ENCODE measurements at places on chromosomes 6 and 20.

- no peak for DNase-seq
Measured at GRCh38 chr6:102126488-102126887, 733.0 kb downstream of the GRIK2 start.

- no peak for DNase-seq
Measured at GRCh38 chr6:13013681-13014503, 297.3 kb downstream of the PHACTR1 start.

DNA sequence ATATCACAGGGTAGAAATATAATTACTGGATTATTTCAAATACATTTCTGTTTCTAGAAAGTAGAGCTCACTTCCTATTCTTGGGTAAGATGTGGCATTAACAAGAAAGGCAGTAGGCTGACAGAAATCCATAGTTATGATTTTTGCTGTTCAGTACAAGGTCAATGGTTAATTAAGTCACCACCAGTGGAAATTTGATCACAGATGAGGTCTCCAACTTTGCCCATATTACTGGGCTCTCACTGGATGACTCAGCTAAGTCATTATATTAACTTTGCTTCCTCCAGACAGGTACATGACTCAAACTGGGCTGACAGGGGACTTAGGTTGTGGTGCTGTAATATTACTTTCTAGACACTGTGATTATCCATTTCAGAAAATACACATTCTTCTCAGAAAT, 212.4 kb downstream of the GRIK2 start:
- DNase-seq: no peak

GRCh38 chr6:16334671-16335070, 96.3 kb downstream of the GMPR start:
- DNase-seq: no peak

GRCh38 chr6:150048099-150048498, 20.8 kb downstream of the ULBP3 start:
- no peak for DNase-seq

DNA sequence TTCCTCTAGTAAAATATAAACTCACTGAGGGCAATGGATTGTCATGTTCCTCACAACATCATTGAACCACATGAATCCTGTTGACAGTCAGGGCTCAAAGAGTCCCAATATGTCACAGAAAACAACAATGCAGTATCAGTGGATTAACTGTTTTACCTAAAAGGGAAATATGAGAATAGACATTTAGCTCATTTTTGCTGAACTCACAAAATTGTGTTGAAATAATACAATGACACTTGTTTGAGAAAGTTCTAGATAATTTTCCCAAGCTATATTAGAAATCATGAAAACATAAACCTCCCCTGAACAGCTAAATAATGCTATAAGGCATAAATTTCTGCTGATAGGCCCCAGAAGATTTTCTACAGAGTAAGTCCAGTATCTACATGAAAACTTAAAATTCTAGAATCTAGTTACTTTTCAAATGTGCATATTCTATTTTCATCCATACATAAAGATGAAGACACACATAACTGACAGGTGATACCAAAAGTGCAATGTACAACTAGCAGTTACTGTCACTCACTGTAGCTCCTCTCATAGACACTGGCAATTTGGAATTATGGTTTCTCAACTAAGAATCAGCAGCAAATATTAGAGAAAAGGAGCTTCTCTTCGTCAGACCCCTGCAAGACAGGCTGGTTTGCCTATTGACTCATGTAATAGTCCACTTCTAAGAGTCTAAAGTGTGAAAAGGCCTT, 269.9 kb downstream of the PTPRK start:
- DNase-seq: no peak

- no peak for DNase-seq
Measured at GRCh38 chr6:13009461-13009860, 292.9 kb downstream of the PHACTR1 start.

DNA sequence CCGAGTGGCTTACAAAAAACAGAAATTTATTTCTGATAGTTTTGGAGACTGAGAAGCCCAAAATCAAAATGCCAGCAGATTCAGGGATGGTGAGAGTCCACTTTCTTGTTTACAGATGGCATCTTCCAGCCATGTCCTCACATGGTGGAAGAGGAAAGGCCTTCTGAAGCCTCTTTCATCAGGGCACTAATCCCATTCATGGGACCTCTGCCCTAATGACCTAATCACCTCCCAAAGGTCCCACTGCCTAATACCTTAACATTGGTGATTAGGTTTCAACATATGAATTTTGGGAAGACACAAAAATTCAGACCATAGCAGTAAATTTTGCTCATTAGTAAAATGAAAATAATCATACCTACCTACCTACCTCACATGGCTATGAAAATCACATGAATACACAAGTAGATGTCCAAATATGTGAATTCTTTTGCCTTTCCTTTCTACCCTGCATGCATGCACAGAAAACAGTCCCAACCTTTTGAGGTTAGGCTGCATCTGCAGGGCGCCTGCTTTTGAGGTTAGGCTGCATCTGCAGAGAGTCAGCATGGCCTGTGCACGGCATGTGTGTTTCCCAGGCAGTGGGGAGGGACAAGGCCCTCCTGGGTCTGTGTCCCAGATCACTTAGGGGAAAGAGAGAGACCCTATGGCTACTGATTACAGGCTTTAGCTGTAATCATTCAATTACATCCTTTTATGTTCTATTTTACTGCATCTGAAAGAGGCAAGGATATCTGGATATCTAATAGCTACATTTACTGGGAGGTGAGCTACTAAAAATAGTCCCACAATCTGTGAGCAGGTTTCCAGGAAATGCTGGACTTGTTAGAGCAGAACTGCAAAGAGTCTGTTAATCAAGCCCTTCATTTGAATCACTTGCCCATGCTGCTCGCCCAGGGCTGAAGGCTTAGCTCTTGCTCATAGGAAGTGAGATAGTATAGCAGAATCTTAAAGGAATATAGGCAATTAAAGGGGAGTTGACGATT, 497.7 kb upstream of the MARCKS start:
- DNase-seq: no peak

- DNase-seq: peak; percentile 9
Measured at GRCh38 chr6:14046476-14047068, 71.0 kb upstream of the CD83 start.

GRCh38 chr6:46378161-46378881, 112.9 kb downstream of the RCAN2 start:
- DNase-seq: no peak

DNA sequence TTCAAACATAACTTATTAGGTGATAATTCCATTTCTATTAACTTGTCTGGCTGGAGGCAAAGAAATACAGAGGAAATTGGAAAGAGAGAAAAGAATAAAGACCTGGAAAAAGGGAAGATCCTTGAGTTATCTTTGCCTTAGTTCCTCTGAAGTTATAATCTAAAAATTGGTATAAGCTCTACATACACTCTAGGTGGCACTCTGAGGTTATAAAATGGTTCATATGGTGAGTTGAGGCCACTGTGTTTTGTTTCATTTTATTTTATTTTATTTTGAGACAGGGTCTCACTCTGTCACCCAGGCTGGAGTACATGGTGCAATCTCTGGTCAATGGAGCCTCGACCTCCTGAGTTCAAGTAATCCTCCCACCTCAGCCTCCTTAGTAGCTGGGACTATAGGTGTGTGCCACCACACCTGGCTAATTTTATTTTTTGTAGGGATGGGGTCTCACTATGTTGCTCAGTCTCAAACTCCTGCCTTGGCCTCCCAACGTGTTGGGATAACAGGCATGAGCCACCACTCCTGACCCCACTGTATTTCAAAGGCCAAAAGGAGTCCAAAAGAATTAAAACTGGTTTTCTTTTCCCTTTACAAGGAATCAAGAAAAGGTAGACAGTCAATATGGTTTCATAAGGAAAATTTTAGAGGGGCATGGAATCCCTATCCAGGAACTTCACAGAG, 19.4 kb downstream of the GPX6 start:
- no peak for DNase-seq

DNA sequence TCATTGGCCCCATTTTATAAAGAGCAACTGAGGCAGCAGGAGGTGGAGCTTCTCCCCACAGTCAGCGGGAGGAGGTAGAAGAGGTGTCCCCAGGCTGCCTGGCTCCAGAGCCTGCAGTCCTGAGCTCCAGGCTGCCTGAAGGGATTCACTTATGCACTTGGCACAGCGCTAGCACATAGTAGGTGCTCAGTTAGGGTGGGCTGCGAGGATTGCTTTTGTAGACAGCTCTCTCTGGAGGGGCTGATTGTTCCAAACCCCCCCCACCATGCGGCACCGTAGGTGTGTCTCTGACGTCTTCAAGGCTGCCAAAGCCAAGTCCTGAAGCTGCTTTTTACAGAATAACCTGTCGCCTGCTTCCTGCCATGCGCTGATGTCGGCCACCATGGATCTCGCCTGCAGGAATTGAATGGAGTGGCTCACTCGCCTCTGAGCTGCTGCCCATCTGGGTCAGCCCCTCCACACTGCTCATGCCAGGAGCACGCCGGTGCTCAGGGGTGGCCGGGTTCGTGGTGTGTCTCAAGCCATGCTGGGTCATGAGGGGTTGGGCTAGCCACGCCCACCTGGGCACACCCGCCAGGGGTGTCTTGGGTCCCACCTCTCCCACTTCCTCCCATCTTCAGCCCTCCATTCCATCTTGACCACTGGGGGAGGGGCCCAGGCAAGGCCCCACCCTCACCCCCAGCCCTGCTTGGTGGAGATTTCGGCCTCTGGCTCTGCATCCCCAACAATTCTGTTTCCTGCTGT, 59.8 kb downstream of the BCAS4 start:
- no peak for DNase-seq

GRCh38 chr6:18219591-18219990, 44.7 kb downstream of the DEK start:
- DNase-seq: no peak

DNA sequence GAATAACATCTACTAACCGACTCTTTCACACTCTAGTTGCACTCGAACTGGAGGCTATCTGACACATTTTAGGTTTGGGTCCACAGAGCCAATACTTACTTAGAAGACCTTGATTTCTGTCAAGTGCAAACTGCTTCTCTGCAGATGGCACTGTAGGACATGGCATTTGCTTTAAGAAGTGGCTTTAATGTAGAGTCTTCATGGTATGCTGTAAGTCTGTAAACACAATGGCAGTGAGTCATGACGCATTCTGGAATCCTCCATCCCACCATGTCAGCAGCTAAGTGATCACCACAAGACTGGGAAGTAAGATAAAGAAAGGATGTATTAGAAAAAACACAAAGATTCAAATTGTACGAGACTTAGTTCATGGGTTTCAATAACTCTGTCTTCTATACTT, 377.0 kb upstream of the NOX3 start:
- no peak for DNase-seq

GRCh38 chr6:100194535-100194934, 200.5 kb upstream of the MCHR2 start:
- DNase-seq: no peak

DNA sequence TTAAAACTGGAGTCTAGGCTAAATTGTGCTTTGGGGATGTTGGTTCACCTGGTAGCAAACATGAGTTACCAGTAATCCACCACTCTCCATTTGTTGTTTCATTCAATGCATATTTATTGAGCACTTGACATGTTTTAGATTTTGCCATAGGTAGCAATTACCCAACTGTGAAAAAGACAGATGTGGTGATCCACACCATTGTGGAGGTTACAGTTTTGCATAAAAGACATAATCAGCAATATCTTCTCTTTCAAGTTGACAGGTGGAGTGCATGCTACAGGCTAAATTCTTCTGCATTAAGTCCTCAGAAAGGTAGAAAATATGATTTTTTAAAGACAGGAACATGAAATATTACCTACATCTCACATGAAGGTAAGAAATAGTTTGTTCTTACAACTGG, 143.0 kb upstream of the TSHZ2 start:
- DNase-seq: no peak

DNA sequence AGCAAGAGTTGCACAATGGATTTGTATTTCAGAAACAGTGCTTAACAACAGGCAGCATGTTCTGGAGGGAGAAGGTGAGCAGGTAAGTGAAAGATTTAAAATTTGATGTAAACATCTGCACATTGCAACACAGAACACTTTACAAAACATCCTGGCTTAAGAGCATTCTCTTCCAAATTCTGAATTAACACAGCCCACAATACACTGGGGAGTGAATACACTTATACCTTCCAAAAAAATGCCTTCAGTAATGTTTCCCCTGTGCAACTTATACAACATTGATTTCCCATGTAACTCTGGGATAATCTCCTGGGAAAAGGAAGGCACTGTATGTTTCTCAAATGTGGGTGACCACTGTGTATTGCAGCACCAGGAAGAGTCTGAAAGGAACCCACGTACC, 127.6 kb downstream of the FYN start:
- no peak for DNase-seq

- DNase-seq: no peak
Measured at GRCh38 chr20:9516234-9516871, 2.0 kb downstream of the LAMP5 start.

- DNase-seq: no peak
Measured at GRCh38 chr20:58048096-58048702, 180.3 kb downstream of the ANKRD60 start.

GRCh38 chr6:12635813-12636212, 80.8 kb upstream of the PHACTR1 start:
- DNase-seq: no peak

DNA sequence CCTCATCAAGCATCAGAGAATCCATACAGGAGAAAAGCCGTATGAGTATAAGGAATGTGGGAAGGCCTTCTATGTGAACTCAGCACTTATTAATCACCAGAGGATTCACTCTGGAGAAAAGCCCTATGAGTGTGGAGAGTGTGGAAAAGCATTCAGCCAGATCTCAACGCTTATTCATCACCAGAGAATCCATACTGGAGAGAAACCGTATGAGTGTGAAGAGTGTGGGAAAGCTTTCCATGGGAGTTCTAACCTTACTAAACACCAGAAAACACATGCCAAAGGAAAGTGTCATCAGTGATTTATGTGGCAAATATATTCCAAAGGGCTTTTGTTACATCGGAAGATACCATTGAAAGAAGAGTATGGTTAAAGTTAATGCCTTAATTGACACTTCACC, 25.4 kb downstream of the ZKSCAN8 start:
- DNase-seq: no peak

DNA sequence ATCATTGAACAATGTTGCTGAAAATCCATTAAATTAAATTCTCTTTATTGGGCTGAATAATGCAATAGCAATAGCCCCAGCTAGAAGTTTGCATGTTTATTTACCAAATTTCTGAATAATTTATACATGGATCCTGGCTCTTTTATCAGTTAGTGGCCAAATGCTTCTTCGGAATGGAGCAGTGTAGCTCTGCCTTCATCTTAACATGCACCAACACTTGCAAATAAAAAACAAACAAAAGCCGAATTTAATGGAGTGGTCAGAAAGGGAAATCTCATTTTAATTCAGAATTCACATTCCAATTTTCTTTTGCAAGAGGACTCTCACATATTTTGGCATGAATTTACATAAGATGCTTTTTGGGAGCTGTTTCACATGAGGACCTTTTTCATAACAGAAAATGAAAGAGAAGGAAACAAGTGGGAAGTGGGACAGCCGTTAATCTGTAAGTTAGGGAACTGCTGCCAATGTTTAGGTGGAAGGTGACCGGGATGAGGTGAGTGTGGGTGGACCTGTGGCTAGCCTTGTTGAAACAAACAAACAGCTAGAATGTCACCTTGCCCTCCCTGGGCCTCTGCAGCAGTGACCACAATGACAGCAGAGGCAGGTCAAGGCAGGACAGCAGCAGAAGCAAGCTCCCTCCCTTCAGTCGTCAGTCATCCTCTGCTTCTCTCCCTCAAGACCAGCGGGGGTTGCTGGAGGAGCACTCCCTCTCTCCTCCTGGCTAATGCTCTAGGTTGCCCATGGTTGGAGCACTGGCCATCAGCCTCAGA, 73.2 kb downstream of the INSM1 start:
- DNase-seq: no peak

Data from stimulated activated CD8-positive, alpha-beta memory T cell treated with anti-CD3 and anti-CD28 coated beads, Interleukin-4, amount 100 ng/mL, for 24 hours (primary cell).